HEK293T (cell line): ENCODE measurements at places on chromosomes 7 and 10.

DNA sequence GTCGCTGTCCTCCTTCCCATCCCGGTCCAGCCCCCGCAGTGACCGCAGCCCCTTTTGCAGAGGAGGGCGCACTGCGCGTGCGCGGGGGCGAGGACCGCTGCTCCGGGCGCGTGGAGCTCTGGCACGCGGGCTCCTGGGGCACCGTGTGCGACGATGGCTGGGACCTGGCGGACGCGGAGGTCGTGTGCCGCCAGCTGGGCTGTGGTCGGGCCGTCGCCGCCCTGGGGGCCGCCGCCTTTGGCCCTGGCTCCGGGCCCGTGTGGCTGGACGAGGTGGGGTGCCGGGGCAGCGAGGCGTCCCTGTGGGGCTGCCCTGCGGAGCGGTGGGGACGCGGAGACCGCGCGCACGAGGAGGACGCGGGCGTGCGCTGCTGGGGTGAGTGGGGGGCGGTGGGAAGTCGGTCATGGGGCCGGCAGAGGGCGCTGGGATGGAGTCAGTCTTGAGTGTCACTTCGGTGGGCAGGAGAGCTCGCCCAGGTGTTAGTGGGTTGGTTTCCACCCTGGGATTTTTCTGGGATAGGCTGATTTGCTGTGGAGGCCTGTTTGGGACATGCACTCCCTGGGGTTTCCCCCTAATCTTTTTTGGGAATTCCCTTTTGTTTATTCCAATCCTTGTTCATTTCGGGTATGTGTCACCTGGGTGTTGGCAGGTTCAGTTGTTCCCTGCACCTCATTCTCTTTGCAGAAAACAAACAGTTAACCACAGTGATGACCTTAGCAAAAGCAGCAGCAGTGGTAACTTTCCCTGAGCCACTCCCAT lies 11.6 kb downstream of the SCART1 start:
- DNase-seq: no peak

DNA sequence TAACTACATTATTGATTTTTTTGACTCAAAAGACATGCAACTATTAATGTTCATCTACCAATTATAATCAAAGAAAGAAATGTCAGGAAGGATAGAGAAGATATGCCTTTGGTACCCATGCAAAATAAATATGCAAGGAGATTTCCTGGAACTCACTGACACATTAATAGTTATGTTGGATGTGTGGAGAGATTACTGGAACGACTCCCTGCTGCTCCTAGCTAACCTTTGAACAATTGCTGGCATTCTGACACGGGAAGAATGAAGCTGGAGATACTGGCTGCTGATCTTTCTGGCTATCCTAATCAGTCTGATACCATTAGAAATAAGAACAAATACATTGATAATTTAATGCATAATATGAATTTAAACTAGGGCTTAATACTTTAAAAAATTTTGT lies 507.9 kb upstream of the NRG3 start:
- DNase-seq: no peak

GRCh38 chr7:41861642-41862041 lies 158.8 kb upstream of the INHBA start:
- DNase-seq: no peak

DNA sequence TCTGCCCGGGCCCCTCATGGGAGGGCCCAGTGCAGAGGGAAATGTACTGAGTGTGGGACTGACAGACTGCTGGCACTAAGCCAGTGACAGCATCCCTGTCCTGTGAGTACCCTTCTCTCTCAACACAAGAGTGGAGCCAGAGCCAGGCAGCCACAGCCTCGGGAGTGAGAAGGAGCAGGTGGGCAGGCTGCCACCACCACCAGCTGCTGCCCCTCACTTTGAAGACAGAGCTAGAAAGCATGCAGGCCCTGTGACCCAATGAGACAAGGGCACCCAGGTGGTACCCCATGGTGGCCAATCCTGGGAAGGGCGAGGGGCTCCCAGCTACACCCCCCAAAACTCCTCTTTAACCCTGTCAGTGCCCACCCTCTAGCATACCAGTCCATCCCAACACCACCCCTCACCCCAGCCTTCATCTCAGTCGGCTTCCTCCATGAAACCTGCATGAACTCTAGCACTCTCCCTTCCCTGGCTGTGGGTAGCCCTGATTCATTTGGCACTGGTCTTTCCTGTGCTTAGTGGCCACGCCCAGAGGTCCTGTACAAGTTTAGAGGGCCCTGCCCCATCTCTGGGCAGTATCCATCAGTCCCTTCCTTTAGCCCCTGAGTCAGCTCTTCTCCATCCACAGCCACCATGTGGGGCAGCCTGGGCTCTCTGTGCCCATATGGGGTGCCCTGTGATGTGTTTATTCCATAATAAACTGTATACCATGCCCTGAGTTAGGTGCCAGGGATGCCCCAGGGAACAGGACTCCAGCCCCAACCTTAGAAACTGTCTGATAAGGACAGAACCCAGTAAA lies 207.0 kb upstream of the ZMIZ1 start:
- DNase-seq: no peak

- no peak for DNase-seq
Measured at GRCh38 chr7:46695051-46695708, 774.1 kb upstream of the IGFBP3 start.
